ENCODE measurements at places on chromosomes 5 and 9.

- DNase-seq, result no peak
Observed at GRCh38 chr5:116289276-116289675, 204.5 kb downstream of the COMMD10 start.

- no peak for DNase-seq
Observed at GRCh38 chr9:27784847-27785713, 211.8 kb upstream of the C9orf72 start.

DNA sequence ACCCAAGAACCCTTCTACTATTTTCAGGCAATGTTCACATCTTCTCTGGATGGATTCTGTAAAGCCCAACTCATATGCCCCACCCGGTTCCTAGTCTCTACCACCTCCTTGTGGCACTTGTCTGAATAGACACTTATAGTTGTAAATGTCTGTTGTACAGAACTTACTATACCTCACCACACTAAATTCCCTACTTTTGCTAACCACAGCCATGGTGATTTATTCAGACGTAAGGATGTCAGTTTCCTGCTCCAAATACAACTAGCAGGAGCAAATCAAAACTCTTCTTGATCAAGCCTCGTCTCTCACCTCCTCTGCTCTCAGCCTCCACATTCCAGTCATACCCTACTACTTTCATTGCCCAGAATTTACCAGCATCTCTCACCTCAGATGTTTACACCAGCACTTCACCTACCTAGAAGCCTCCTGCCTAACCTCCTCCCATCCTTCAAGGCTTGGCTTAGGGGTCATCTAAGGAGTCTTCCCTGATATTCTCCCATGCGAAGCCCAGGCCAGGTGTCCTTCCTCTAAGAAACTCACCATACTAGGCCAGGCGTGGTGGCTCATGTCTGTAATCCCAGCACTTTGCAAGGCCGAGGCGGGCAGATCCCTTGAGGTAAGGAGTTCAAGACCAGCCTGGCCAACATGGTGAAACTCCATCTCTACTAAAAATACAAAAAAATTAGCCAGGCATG, 75.5 kb downstream of the MAPKAP1 start:
- no peak for DNase-seq

- DNase-seq, result no peak
Observed at GRCh38 chr9:92727716-92728700, 36.6 kb downstream of the BICD2 start.

- no peak for DNase-seq
Observed at GRCh38 chr5:91293131-91293530, 90.0 kb downstream of the ARRDC3 start.

DNA sequence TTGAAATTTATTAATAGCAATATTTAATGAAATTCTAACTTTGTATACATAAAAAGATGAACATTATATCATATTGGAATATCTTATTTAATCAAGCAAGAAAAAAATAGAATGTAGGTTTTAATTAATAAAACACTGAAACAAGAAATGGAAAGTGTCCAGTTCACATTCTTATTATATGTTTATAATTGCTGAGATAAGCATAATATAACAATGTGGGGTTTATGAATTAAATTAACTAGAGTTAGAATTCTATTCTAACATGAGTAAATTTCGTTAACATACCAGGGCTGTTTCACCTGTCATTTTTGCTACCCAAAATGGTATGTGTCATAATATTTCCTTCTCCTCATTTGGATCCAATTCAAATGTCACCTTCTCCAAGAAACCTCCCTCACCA, 12.3 kb downstream of the CDH9 start:
- no peak for DNase-seq

DNA sequence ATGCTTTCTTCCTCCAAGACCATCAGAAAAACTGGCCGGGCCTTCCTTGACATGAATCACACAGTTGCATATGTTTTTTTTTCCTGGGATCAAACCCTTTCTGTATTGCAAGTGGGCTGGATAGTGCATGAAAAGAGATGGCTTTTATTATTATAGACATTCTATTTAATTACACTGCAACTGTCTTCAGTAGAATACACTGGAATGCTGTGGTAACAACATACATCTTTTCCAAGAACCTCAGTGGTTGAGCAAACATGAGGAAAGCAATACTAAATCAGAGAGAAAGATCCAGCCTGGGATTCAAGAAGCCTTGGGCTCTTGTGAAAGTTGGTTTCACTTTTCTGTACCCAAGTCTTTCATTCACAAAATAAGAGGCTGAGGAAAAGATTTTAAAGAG, 193.0 kb downstream of the DMAC1 start:
- DNase-seq, result no peak

DNA sequence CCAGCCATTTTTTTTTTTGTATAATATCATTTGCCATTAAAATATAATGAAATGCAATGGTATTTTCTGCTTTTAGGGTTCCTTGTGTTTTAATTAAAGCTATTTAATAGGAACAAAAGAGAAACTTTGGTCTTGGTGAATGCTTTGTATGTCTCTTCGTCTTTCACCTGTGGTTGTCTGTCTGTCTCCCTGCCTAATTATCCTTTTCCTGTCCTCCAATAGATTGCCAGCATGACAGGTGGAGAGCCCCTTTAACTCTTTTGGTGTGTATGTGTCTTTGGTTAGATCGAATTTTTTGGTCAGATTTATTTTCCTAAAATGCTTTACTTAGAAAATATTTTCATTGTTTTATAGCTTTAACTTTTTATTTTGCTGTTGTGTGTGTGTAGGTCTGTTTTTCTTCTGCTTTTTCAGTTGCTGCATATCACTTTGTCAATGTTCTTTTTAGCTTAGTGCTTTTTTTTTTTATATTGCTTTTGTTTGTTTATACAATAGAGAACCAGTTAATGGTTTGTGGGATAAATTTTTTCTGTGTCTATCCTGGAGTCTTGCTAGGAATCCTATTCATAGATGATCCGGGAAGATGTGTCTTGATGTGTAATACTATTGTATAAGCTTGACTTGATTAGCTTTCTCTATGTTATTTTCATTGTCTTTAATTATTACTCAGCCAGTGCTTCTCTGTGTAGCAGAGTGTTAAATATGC, 8.6 kb downstream of the CHMP5 start:
- no peak for DNase-seq

All from stimulated activated CD4-positive, alpha-beta T cell treated with anti-CD3 and anti-CD28 coated beads, Interleukin-15, amount 100 ng/mL, for 48 hours (primary cell).